ENCODE measurements at places on chromosomes 6 and 20.

DNA sequence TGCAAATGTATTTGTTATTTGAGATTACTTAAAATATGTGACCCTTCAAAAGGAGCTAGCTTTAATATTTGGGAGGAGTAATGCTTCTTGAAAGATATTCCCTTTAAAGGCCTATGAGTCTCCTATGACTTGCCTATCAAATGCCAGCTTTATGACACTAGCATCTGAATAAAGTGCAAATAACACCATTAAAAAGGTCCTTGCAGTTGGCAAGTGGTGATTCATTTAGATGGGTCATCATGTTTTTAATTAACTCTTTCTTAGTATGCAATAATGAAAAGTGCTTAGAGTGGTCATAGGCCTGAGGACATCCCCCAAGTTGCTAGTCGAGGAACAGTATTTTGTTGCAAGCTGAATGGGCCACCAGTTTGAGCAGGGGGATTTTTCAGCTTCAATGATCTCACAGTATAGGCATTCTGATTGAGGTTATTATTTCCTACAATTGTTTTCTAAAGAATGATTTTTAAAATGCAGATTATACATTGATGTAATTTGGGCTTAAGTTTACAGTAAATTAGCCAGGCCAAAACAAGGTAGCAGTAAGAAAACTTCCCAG, 3.7 kb upstream of the CD2AP start:
- no peak for DNase-seq

DNA sequence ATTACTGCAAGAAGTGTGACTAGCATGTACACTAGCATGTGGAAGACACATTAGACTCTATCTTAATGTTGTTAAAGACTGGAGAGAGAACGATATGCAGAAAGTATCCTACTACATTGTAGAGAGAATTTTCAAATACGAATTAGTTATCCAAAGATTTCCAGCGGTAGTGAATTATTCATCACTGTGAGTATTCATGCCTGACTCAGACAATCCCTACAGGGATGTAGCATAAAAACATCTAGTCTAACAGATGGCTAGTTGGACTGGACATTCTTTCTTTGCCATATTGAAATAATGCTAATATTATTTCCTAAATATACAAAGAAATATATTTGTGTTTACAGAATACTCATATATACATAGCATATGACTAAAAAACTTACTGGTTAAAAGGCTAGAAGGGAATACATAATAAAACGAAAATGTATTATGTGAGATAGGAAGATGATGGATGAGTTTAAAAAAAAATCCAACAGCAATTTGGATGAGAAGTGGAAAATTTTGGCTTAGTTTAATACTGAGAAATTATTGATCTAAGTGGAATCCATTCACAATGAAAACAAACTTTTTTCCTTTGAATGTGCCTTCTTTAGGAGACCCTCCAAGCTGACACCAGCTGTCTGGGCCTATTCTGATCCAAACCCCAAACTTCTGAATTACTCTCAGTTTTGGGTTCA, 580.7 kb downstream of the RFPL4B start:
- no peak for DNase-seq

DNA sequence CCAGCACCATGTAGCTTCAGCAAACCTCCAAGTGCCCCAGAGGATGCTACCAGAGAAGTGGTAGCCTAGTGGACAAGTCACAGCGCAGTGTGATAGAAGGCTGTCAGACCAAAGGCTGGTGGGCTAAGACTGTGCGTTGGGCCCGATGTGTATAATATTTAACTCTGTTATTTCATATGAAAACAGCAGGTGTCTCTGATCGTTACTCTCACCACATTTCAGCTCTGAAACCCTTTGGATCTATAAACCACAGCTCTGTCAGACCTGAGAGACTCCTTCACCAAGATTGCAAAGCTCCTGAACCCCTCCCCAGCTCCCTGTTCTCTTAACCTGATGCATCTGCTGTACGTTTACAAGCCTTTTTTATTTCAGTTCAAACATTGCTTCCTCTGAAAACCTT, 43.8 kb downstream of the ISM1 start:
- no peak for DNase-seq

GRCh38 chr6:155252581-155252980, 11.2 kb upstream of the CLDN20 start:
- DNase-seq: no peak

DNA sequence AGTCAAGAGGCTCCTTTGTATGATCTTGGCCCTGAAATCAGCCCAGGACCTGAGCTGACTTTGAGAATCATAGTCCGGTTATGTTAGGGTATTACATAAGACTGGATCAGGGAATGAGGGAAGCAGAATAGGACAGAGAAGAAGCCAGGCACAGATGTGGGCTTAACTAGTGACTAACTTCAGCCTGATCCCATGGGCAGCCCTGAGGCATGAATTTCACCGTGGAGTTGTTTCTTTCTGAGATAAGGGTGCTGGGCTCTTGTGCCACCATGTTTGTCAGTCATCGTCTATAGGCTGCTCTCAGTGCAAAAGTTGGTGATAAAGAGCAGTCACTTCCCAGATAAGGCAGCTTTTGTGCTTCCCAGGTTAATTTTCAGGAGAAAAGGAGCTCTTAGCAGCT, 544.7 kb upstream of the SPTLC3 start:
- DNase-seq: no peak

GRCh38 chr6:423799-424345, 32.3 kb downstream of the IRF4 start:
- no peak for DNase-seq

DNA sequence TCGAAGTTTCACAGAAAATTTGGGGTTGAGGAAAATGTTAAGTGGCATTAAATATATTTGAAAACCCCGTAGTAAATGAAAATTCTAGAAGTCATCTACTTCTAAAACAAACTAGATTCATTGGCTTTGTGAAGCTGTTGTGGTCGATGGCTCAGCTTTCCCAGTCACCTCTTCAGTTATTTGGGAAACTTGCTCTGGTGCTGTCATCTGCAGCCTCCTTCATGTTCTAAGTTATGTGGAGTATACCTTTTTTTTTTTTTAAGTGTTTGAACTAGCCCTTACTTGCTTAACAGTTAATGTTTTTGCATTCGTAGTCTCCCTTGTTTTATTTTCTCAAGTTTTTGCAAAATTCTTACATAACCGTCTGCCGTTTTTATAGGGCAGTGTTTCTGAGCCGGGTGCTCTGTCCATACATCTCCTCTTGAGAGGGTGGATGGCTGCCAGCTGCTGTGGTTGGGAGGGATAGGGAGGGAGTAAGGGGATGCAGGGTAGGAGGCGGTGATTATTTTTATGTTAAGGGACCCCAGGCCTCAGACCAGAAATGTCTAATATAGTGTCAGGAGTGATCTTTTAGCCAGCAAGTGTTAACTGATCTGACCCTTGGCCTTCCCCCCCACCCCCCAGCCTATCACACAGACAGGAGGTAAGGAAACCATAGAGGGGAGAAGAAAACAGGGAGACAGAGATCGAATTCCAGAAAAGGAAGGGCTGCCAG, 7.1 kb downstream of the RREB1 start:
- DNase-seq: no peak

- DNase-seq: no peak
These were observed 57.2 kb downstream of the LYRM4 start for GRCh38 chr6:5203546-5203945.

DNA sequence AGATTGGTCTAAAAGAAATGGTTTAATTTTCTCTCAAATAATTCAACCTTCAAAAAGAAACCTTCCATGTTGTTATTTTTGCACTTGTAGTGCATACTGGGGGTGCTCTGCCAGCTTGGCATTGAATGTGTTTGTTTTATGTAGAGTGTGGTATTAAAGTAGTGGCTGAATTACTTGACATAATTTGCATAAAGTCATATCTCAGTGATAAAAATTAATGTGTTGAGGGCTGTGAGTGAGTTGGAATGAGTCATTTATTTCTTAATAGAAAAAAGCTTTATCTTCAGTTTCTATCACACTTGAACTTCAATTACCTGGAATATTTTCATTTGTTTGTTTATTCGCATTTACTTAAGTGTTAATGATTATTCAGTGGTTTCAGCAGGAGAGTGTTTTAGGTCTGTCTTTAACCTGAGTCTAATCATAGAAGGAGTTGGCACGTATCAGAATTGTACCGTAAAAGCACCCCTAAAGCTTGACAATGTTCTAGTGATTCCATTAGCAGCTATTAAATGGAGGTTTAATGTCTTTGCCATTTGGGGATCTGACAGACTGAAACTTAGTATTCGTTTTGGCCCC, 801.2 kb upstream of the FLRT3 start:
- DNase-seq: no peak

DNA sequence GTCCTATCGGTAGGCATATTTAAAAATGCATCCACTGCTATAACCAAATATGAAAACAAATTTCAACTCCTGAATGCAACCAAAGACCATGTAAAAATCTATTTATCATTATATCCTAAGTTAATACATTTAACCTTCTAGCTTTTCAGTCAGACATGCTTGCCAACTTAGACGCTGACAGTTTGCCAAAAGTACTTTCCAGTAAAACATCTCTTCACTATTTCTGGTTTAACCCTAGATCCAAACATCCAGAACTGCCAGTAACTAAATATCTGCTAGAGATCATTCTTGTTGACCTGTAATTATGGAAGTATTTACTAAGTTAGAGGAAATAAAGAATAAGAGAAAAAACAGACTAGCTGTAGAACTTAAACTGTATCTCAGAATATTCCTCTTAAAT, 210.2 kb upstream of the THEMIS start:
- DNase-seq: no peak

GRCh38 chr6:80438772-80439171, 332.3 kb downstream of the BCKDHB start:
- no peak for DNase-seq

- no peak for DNase-seq
These were observed 29.9 kb upstream of the AGPAT4 start for GRCh38 chr6:161303628-161304340.

GRCh38 chr20:61307686-61308476, 55.8 kb downstream of the CDH4 start:
- DNase-seq: no peak

DNA sequence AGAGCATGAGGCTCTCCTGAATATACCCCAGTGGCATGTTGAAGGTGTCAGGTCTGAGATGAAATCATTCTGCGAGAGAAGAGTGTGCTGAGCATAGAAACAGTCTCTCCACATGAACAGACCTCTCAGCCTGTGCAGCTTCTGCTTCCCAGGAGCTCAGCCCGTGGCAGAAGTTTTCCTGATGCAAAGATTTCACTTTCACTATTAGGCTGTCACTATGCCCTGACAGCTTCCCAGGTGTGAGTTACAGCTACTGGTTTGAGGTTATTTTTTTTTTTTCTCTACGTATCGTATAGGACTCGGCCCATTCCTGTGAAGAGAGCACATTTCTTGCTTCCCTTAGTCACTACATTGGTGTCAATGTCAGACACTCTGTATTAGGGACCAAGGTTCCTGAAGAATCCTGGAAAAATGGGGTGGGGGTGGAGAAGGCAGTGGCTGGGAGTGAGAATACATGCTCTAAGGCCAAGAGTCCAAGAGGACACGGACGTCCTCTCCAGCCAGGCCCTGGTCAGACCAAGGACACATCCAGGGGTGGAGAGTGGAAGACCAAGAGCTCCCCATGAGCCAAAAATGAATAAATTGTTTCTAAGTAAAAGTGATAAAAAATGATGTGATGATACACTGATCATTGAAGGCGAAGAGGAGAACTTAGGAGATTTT, 121.2 kb upstream of the AKAP12 start:
- DNase-seq: no peak

GRCh38 chr6:21791581-21791980, 198.0 kb downstream of the SOX4 start:
- DNase-seq: no peak

DNA sequence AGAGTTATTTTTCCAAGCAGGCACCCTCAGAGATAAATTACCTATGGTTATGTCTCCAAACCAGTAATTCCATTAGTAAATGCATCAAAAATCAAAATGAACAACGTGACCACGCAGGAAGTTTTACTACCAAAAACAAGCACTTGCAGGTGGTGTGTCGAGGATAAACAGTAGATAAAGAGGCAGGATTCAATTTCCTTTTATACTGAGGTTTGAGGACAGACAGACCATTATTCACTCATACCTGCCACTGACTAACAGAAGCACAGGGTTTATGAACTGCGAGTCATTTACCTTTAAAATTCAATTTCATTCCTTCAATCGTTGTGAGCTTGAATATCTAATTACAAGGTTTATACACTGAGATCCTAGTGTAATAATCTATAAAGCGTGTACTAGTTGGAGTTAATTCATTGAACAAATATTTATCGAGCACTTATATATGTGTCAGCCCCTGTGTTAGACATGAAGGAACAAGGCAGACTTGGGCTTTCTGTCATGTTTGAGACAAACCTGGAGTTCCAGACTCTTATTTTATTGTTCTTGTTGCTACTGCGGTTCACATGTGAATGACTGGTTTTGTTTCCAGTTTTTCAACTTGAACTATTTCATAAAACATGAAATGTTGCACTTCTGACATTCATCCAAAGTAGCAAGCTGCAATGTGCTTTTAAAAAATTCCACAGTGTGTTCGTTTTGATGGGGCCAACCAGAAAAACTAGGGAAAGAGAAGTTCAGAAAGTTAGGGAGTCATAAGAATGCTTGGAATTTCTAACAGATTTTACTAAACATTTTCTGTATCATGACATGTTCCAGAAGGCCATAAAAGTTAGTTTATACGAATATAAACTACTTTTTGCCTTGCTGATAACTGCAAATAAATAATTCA, 205.6 kb downstream of the UST start:
- no peak for DNase-seq

DNA sequence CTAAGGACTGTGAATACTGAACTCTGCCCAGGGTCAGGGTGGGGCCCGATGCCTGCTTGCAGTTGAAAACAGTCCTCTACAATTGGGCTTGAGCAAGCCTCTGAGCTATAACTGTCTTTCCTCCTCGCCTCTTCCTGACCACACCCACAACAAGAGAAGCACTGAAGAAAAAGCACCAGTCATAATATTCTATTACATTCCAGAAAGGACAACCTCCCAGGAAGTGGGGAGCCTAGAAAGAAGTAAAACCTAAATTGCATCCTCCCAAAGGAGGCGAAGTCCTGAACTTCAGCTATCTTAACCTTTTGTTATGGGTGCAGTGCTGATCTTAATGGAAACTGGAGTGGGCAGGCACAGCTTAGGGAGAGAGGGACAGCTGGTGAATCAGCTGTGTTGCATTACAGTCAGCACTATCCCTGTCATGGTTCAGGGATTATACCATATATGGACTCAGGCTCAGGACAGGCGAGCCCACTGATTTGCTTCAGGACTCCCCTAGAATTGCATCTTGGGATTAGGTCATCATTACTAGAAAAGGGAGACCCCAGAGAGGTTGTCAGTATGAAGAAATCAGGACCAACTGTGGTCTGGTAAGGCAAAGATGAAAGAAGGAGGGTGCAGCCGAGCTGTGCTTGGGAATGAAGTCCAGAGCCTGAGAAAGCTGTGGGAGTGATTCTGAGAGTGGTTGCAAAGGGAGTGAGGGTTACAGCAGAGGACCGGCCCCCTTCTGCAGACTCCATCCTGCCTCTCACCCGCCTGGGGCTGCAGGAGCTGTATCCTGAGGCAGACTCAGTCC, 18.3 kb upstream of the TRAM2 start:
- DNase-seq: no peak

- DNase-seq: peak; percentile 27
These were observed at the start of gene ZBP1 for GRCh38 chr20:57620274-57620990. Gene ZBP1 (minus strand): TSS chr20:57620426. CDS start chr20:57620295, 131 bp downstream.
